ENCODE measurements at places on chromosomes 4 and X.

- DNase-seq: no peak
Measured at GRCh38 chr4:76987153-76987591, 37.6 kb downstream of the SEPTIN11 start.

- no peak for DNase-seq
Measured at GRCh38 chr4:41218703-41219102, 4.4 kb upstream of the APBB2 start.

DNA sequence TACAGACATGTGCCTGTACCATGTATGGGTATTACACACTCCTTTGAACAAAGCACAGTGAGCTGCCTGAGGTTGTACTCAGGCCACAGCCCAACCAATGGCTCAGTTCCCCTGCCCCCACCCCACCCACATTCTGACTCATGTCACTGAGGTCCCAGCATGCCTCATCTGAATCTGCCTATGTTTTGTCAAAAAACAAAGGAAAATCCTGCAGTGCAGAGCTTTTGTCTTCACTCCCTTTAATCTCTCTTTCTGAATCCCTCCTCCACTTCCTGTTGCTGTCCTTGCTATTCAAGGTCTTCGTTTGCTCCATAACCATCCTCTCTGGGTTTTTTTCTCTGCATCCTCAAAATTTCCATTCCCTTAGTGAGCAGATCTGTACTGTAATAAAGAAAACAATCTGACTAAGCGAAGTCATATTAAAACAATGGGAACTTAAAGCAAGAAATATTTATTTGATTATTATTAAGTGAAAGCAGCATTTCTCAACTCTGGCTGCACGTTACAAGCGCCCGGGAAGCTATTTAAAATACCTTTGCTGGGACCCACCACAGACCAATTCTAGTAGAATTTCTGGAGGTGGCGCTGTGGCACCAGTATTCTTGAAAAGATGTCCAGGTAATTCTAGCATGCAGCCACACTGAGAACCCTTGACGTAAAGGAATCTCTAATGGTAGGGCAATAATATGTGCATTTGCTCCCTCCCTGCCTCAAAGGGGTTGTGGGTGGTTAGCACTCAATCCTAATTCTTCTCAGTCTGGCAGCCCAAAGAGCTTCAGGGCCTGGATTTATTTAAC, 8.7 kb downstream of the GUCY2F start:
- DNase-seq: no peak

- DNase-seq: no peak
Measured at GRCh38 chr4:38691251-38692008, 27.4 kb downstream of the KLF3 start.

DNA sequence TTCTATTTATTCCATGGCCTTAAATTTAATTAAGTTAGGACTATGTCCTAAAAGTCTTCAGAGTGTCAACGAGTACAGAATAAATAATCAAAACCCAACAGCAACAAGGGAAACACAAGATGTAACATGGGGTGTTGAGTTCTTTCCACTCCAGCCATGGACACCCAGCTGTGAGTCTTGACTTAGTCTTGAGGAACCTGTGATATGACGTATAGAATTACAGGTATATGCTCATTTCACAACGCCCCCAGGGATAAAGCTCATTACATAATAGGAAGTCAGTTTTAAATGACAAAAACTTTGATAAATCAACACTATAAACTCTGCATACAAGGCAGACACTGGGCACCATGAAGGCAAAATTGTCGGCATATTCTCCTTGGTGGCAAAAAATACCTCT, 200.0 kb upstream of the CASK start:
- no peak for DNase-seq

- no peak for DNase-seq
Measured at GRCh38 chr4:168308912-168309311, 9.6 kb downstream of the DDX60 start.

- no peak for DNase-seq
Measured at GRCh38 chr4:19005211-19005610, 983.7 kb upstream of the LCORL start.

DNA sequence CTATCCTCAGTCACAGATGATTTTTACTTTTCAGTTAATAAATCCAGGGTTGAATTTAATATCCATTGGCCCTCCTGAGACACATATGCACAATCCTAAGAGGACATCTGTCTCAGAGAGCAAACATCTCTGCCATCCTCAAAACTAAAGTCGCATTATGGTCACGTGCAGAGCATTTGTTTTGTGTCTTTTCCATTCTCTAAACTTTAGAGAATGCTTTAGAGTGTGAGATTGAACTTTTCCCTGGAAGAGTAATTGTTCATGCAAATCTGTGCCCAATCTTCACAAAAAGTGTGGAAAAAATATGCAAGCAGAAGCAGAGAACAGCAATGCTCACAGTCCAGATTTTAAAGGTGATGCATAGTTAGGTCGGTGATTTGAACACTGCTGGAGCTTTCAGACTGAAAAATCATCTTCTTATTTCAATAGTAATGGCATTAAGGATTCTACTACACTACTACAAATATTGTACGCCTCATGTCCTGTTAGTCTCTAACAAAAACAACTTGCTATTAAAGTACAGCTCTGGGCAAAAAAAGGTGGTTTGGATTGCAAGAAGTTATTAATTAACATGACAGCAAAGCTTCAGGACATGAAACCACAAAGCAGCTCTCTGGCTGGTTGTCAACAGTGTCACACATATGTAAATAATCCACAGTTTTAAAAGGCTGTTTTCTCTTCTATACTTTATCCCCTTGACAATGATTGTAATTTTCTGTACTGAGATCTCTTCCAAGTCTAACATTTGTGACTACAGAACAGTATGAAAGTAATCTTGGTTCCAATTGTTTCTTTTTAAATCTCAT, 19.9 kb downstream of the DCHS2 start:
- DNase-seq: no peak

DNA sequence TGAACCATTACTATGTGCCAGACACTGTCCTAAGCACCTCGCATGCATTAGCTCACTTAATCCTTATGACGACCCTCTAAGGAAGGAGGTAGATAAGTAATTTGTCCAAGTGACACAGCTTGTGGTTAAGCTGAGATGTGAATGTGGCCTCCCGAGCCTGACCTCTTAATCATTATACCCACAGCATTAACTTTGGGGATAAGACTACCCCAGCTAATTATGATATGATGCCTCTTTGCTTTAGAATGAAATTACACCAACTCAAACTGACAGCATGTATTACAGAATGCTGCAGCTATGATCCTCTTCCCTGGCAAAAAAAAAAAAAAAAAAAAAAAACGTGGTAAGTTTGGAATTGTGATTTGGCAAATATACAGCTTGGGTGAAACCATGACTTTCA, 53.5 kb downstream of the APBB2 start:
- no peak for DNase-seq

GRCh38 chr4:187183826-187184225, 460.2 kb upstream of the FAT1 start:
- no peak for DNase-seq

DNA sequence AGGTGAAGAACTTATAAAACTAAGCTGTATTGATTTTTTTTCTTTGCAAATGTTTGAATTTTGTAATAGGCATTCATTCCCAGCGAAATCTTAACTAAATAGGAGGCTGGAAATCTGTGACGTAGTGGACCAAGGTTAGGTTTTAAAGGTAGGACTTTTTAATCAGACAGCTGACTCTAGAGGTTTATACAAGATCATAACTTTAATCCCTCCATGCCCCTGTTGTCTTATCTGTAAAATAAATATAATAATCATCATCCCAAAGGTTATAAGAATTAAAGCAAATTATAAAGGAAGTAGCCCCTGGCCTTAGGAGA, 101.3 kb downstream of the SHROOM3 start:
- DNase-seq: no peak

- no peak for DNase-seq
Measured at GRCh38 chr4:176879380-176880116, 86.8 kb upstream of the VEGFC start.

DNA sequence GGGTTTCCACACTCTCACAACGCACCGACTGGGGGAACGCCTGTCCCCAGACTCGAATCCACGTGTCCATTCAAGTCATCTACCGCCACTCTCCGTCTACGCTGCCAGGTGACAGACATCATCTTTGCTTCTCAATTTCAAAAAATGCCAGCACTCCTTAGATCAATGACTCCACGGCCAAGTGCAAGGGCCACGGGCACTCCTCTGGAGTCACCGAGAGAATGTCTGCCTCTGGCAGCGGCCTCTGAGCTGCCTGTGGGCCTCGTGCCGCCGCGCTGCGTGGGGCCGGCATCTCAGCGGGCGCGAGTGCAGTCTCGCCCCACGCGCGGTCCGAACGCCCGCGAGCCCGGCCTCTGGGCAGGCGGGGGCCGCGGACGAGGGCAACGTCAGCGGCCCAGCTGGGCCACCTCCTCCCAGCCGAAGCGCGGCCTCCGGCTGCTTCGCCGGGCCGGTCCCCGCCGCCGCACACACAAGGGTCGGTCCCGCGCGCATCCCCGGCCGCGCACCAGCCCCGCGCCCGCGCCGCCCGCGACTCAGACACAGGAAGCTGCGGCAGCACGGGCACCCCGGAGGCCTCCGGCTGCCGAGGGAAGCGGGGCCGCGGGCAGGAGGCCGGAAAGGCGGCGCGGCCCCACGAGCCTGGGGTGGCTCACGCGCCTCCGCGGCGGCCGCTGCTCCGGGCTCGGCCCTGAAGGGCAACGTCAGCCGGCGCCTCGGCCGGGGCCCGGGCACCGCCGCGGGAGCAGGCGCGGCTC, 450 bp downstream of the ACSL1 start:
- peak; percentile 35 for DNase-seq

GRCh38 chrX:149487292-149487691, 17.8 kb downstream of the IDS start:
- DNase-seq: no peak

DNA sequence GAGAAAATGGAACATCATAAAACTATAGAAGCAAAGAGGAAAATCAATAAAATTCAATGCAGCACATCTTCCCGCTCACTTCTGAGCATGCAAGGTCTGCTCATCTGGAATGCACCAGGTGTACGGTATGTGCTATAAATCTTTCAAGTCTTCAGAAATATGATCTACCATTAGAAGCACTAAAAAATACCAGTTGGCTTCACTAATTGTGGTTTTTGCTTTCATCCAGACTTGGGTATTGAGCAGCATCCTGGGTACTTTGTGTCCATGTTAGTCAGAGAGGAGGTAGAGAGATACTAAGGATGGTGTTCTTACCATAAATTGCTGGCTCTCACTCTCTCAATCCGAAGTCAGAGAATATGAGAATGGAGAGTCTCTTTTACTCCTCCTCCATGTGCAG, 477.1 kb downstream of the PPARGC1A start:
- DNase-seq: no peak

Measured in amygdala (tissue), 56 donors.